ENCODE measurements at places on chromosomes 4 and X.

DNA sequence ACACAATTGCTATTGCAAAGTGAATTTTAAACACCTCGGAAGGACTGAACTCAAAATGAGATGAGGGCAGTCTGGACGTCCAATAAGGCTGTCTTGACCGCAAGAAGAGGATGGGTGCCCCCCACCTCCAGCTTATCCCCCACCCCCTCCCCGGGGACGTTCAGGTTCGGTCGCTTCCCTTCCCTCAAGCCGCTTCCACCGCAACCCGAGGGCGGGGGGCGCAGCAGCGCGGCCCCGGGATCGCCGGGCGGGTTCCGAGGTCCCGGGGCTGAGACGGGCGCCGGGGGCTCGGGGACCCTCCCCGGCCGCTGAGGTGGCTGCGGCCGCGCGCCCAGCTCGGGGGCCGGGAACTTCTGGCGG, 480 bp downstream of the USP46 start:
- DNase-seq, result no peak

DNA sequence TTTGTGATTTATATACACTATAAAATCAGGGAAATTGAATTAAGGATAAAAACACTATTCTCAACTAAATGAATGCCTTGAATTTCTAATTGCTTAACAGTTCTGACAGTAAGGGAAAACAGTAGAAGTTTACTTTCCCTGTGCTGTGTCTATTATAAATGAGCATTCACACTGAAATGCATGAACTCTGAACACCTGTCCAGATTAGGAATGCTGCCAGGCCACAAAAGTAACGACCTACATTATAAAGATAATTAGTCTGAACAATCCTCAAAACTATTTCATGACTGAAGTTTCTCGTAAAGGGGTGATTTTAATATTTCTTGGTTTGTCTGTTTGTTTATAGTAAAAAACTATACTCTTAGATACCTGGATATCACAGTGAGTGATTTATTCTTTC, 2.0 kb downstream of the NDST3 start:
- no peak for DNase-seq

DNA sequence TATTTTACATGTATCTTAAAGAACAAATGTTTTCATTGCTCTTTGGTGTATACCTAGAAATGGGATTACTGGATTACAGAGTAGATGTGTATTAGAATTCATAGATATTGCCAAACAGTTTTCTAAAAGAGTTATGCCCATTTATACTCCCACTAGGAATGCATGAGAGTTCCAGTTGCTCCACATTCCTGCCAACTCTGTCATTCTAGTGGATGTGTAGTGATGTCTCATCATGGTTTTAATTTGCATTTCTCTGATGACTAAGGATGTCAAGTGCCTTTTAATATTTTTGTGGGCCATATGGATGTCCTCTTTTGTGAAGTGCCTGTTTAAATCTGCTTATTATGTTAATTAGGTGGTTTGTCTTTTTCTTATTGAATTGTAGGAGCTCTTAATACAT, 65.6 kb upstream of the BMP2K start:
- no peak for DNase-seq

DNA sequence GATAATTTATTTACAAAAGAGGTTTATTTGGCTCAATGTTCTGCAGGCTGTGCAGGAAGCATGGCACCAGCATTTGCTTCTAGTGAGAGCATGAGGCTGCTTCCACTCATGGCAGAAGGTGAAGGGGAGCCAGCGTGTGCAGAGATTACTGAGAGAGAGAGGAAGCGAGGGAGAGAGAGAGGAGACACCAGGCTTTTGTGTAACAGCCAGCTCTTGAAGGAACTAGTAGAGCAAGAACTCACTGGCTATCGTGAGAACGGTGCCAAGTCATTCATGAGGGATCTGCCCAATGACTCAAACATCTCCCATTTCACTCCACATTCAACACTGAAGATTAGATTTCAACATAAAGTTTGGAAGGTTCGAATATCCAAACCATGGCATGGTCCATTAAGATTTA, 12.7 kb downstream of the GUCY1A1 start:
- peak; percentile 60 for DNase-seq
